ENCODE measurements at places on chromosomes 3 and 15.

- no peak for DNase-seq
Observed at GRCh38 chr15:64836023-64836536, 5.6 kb upstream of the PLEKHO2 start.

- DNase-seq: no peak
Observed at GRCh38 chr3:171954690-171955383, 84.5 kb upstream of the FNDC3B start.

DNA sequence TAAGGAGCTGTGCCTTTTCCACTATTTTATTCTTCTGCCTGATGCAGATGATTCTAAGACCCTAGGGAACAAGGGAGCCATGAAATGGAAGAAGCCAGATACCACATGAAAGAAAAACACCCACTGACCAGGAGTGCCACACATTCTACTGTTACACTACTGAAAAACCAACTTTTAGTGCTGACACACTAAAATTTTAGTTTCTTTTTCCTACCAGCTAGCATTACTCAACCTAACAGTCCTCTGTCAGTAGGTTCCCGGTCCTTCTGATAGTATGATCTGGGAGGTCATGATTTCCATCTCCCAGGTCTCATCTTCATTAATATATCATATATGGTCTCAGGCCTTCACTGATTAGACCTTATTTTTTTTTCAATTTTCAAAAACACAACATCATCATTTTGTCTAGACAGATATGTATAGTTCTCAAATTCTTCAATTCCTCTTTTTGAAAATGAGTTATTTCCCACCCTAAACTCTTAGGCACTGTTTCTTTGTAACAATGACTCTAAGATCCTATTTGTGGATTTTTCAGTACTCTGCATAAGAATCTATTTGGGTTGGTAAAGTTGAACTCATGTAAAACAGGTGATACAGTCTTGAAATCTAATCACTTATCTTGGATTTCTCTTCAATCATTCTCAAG is 321.8 kb downstream of the CTNNB1 start:
- DNase-seq: no peak

- DNase-seq: peak; percentile 81
Observed at GRCh38 chr3:170037463-170038433, at the start of gene GPR160. GPR160 (plus strand) TSS chr3:170037995; CDS start chr3:170083973, 45,978 bp downstream.

- DNase-seq: peak; percentile 58
Observed at GRCh38 chr15:66673410-66674322, 28.4 kb upstream of the SMAD6 start.

GRCh38 chr3:8555113-8555661 is 53.6 kb downstream of the LMCD1 start:
- DNase-seq: no peak

DNA sequence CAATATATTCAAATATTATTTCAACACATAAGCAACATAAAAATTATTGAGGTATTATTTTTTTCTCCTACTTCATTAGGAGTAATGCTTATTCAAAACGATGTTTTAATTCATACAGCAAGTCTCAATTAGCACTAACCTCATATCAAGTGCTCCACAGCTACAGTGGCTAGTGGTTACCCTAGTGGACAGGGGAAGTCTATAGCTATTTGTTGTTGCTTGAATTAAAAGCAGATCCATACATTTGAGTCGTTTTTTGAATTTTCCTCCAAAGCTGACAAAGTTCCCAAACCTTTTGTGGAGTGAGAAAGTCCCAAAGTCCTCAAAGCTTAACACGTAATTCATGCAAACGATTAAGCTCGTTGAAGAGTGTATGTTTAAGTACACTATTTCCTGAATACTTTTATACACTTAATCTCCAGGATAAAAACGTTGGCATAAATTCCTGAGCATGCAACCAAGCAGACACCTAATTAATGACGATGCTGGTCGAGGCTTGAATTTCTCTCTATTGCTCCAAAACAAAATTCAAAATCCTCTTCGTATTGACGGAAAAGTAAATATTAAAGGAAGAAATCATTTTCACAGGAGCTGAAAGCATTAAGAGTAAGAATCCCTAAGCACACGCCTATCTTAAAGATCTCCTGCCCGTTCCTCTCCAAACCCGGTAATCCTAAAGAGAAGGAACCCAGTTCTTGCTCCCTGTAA is 985 bp downstream of the VPS13C start:
- DNase-seq: no peak

DNA sequence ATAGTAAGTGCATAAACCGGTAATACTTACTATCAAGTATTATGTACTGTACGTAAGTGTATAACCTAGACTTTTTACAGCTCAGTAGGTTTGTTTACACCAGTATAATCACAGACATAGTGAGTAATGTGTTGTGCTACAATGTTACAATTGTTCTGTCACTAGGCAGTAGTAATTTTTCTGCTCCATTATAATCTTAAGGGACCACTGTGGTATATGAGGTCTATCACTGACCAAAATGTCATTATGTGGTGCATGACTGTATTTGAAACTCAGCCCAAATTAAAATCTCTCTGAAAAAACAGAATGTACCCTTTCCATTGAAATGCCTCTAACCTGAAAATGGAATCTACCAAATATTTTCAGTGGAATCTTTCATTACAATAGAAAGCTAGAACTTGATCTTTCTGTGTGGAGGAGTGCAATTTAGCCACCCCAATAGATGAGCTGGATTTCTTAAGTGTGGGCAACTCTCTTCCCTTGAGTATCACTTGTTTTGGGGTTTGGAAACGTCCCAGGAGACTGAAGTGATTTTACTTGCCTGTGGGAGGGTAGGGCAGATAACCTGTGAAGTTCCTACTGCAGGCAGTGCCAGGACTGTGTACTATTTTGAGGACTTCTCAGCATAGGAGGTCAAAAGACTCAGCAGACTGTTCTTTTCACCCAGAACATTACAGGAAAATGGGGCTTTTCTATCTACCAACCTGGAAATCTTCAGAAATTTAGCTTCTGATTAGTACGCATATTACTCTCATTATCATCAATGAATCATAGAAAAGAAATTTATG is 50.9 kb downstream of the FAM98B start:
- DNase-seq: no peak

GRCh38 chr3:124676236-124676635 is 54.0 kb upstream of the UMPS start:
- DNase-seq: no peak

GRCh38 chr15:99305761-99306505 is 54.7 kb downstream of the LRRC28 start:
- DNase-seq: no peak

GRCh38 chr3:156519758-156520162 is 35.2 kb downstream of the SSR3 start:
- DNase-seq: peak; percentile 21
